Fibroblast of skin of abdomen (primary cell): ENCODE measurements at places on chromosomes 3 and 15.

- DNase-seq: peak; percentile 33
Measured at GRCh38 chr15:74799856-74800558, 12.6 kb upstream of the LMAN1L start.

GRCh38 chr15:74454764-74455500, 6.0 kb downstream of the UBL7 start:
- DNase-seq: no peak

DNA sequence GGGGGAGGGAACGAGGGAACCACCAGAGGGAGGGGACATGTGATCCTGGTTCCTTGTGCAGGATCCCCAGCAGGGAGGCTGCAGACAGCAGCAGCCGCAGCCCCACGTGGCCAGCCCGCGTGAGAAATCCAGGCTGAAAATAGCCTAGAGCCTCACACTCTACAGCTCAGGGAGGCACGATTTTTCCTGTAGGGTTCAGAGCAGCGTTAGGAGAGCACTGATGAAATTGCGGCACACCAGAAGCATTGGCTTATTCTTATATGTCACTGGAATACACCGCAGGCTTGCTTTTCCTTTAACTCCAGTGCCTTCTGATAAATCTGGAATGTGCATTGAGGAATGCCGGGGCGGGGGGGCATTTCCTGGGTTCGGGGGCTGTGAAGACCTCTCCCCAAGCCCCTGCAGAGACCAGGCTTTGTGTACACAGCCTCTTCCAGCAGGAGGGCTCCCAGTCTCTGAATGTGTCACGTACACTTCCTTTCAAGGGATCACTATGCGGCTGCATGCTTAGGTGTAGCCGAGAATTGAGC, 193.0 kb downstream of the ATP10A start:
- DNase-seq: peak; percentile 79

DNA sequence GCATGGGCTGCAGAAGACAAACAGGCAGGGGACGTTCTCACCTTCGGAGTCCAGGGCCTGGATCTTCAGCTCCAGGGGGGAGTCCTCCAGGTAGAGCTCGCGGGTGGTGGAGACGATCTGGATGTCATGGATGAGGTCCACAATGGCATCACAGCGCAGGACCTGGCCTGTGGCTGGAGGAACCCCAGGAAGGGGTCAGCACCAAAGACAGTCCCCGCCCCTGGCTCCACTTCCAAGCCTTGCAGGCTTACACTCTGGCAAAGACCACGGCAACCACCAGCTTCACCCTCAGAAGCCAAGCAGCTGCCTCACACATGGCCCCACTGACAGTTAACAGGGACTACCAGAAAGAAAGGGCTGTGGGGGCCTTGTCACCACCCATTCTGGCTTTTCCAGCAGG, 22.8 kb downstream of the NUP210 start:
- DNase-seq: no peak

DNA sequence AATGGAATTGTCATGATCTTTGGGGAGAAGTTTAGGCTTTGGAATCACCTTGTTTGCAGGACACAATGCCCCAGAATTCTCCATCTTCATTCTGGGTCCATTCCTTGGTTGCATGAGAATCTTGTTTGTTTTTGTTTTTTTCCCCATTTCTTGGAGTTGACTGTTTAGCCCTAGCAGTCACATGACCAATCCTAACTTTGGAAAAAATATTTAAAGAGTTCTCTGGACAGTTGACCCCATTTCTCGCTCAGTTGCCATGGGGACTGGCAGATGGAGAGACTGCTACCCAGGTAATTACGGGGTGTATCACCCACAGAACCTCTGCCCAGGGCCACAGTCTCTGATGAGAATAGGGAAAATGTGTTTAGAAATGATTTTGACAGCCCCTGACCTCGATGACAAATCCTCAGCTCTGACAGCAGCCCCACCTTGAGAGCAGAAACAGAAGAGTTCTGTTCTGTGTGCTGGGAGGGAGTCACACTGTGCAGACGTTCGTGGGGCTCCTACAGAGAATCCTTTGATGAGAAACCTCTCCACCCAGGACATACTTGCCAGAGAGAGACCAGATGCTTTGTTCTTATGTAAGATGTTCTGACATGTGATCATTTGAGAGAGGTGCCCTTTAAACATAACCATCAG, 57.7 kb downstream of the IL16 start:
- DNase-seq: no peak

DNA sequence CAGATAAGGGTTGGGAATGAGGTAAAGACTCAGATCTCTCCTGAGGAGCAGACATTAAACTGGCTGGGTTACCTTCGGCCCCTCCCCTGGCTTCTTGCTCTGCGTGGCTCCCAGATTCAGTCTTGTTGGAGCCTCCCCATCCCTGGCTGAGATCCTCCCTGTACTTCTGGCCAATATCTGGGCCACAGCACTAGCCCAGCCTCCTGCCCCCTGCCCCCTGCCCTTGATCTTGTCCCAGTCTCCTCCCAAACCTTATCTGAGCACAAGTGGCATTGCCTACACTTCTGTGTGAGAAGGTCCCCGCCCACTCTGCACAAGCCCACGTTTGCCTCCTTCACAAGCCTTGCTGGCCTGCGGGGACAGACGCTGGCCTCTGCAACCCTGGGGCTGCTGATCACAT, 16.8 kb downstream of the PLA2G4F start:
- DNase-seq: no peak

GRCh38 chr3:4476496-4476895, 9.4 kb upstream of the SUMF1 start:
- no peak for DNase-seq

GRCh38 chr3:177679568-177680471, 482.5 kb upstream of the TBL1XR1 start:
- DNase-seq: peak; percentile 14

DNA sequence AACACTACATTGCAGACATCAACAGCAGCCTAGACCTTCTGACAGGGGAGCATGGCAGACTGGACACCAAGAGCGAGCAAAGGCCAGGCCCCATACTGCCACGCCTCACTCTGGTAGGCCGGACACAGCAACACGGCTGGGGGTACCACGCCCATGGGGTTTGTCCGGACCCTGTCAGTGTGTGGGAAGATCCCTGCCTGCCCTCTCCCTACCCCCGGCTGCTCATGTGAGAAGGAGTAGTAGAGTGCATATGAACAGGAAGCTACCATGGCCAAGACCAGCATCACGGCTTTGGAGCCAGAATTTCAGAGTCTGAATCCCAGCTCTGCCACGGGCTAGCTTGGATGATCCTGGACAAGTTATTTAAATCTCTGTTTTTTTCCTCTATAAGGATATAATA, 27.9 kb downstream of the ALDH1L1 start:
- no peak for DNase-seq

DNA sequence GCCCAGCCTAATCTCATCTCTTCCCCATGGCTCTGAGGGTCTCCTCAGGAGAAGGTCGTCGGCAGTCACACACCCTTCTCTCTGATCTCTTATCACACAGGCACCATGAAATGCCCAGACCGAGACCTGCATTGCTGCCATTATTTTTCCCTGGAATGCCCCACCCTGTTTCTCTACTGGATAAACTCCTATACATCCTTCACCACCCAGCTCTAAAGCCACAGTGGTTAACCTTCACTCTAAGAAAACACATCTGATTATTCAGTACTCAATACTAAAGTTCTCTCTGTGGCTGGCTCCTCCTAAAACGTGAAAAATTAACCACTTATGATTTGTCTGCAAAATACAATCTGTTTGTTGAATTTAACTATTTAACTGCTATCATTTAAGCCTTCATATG, 43.3 kb downstream of the RORA start:
- no peak for DNase-seq

DNA sequence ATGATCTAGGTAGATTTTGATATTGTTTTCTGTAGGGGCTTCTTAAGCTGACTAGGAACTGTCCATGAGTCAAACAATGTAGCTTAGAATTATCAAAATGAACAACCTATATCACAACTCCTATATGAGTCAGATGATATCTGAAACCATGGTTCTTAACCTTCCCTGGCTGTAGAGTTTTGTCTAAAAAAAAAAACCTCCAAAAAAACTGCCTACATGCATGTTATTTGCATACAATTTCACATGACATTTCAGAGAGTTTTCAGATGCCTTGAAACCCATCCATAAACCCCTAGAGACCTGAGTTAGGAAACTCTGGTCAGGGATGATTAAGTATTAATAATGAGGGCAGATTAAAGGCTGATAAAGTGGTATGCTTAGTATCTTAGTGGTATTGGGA, 157.0 kb downstream of the CHST2 start:
- peak; percentile 4 for DNase-seq

DNA sequence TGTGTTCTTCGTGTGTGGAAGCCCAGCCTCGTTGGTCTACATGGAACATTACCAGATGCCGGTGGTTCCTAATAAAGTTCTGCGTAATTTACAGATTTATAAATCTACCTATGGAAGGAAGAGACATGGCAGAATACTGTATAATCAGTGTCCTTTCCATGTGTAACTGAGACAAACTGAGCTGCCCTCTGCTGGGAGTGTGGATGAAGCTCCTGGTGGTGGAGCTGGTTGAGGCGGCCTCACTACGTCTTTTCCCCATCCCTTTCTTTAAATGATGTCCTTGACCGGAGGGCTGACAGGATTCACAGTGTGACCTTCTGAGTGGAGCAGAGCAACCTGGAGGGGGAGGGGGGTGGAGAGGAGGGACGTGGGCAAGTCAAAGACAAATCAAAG, 267.0 kb upstream of the CHRM5 start:
- DNase-seq: no peak

DNA sequence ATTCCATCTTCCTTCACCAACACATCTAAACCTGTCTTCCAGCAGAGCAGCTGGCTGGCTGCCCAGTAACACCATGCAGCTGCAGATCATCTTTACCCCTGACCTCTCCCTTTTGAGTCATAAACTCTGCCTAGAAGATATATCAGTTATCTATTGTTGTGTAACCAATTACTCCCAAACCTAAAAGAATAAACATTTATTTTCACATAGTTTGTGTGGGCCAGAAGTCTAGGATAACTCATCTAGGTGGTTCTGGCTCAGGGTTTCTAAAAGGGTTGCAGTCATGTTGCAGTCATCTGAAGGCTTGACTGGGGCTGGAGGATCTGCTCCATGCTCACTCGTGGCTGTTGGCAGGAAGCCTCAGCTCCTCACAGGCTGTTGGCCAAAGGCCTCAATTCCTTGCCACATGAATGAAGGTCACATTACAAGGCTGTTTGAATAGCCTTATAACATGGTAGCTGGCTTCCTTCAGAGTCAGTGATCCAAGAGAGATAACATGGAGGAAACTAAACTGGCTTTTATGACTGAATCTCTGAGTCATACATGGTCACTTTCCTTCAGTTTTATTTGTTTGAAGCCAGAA, 92.8 kb downstream of the GOLIM4 start:
- DNase-seq: peak; percentile 4

GRCh38 chr3:4270720-4271119, 32.4 kb upstream of the SETMAR start:
- DNase-seq: no peak

DNA sequence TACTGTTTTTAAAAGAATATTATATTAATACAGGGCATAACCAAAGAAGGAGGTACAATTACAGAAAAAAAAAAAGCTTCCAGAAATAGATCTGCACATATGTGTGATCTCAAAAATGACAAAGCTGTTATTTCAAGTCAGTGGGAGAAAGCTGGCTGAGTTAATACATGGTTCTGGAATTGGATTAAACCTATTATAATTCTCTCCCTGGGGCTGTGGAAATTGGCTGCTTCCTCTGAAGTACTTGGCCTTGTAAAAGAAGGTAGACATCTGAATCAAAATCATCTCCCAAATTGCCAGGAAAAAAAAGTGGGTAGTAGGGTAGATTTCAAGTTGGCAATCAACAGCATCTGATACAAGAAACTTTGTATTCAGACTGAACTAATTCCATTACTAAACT, 723.9 kb upstream of the ALCAM start:
- no peak for DNase-seq

DNA sequence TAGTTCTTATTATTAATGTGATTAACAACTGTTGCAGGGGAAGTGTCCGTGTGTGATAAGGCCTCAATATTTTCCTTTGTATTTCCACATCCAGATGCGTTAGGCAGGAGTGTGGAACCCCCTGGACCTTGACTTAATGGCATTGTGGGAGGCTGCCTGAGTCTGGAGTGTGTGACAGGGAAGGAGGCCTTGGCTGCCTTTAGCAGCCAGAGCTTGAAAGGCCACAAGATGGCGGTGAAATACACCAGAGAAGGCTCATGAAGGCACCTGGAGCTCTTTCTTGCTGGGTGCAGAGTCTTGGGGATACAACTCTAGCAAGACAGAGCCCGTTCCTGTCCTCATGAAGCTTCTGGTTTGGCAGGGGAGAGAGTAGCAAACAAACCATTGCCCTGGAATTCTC, 36.9 kb downstream of the POLR2M start:
- DNase-seq: no peak

DNA sequence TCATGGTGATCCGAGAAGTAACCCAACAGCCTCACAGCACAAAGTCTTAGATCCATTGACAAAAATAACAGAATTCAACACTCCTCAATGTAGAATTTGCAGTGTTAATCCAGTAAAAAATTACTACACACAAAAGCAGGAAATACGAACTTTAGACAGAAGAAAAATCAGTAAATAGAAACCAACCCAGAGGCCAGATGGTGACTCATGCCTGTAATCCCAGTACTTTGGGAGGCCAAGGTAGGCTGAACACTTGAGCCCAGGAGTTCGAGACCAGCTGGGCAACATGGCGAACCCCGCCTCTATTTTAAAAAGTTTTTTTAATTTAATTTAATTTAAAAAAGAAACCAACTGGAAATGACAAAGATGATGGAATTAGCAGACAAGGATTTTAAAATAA, 36.1 kb downstream of the SELENOT start:
- no peak for DNase-seq

GRCh38 chr3:29283231-29284119, 2.6 kb downstream of the RBMS3 start:
- no peak for DNase-seq
